ENCODE measurements at places on chromosomes 1 and 21.

GRCh38 chr1:161070761-161071160 is 1.1 kb upstream of the ARHGAP30 start:
- DNase-seq: no peak

- DNase-seq: no peak
Observed at GRCh38 chr1:43359696-43360095, 915 bp downstream of the CDC20 start.

DNA sequence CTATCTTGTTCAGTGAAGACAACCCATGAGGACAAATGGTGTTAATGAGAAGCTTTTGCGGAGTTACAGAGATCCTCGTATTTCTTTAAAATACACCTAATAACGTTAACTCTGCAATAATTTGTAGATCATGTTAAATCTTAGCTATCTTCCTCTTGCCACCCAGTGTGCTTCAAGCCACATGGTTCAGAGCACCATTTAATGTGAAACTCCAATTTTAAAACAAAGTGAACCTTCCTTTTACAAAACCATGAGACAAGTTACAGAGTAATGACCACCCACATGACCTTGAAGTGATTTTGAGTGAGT is 1.7 kb upstream of the KCNE2 start:
- no peak for DNase-seq

DNA sequence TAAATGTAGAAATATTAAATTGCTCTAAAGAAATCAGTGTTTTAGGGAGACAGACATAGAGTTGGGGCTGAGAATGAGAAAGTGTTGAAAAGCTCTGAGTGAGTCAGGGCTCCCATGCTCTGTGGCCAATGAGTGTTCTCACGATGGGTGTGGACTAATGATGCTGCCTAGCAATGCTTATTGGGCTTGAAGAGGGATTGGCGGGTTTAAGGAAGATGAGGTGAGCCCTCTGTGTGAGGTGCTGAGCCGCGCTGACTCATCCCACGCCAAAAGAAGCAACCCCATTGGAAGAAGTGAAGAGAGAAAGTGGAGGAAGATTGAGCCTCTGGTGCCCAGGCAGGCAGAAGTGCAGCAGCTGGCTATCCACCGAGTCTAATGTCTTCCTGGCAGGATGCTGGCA is 65.1 kb upstream of the DPT start:
- no peak for DNase-seq

DNA sequence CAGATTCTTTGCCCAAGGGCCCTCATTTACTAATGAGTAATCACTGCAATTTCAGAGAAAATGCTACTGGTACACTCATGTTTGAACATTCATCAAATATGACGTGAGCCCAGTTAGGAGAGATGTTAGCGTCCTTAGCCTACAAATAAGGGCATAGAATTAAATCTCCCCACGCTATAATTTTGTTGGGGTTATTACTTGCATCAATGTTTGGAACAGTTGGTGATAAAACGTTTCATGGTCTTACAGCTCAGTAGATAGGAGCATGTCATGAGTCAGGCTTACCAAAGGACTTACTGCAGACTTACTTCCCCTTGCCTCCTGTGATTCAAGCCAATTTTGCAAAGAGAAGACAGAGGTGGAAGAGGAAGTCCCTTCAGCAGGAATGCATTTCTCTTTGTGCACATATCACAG is 304.0 kb downstream of the KIF26B start:
- DNase-seq: no peak

DNA sequence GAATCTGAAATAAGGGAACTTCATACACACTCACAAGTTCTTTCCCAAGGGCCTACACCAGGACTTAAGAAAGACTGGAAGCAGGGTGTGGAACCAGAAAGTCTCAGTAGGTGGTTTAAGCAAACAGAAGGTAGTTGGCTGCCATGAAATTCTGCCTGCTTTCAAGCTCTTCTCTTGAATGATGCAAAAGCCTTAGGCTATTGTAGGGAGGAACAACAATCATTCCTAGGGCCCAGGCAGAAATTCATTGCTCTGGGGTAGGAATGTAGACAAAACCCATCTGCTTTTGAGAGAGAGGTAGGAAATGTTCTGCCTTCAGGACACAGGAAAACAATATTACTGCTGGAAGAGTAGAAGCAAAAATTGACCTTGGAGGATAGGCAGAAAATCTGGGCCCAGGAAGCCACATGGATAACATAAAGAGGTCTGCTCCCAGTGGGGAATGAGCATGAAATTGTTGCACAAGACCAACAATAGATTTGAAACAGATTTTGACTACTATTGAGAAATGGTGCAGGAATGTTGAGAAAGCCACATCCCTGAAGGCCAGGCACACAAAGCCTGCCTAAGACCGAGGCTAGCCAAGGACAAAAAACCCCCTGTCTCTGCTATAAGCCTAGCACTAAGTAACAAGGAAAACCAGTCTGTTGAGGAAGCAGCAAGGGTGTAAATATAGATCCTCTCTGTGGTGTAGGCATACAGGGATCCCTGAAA is 22.7 kb upstream of the SFT2D2 start:
- DNase-seq: no peak

- peak; percentile 76 for DNase-seq
Observed at GRCh38 chr1:160539990-160540858, 17.2 kb upstream of the SLAMF6 start.

Data from CD4-positive, alpha-beta T cell treated with Interleukin-10 for 1 hour (primary cell).